Endothelial cell of coronary artery (primary cell): ENCODE measurements at places on chromosomes 13 and 19. TPM values are rescaled to one million over a fixed set of nuclear protein-coding genes. Genes with fewer than 3 reads are reported as not detected.

The RAB3A gene
- total RNA-seq, result 0.45 and 0.56 TPM in 2 replicates

The EID2B gene
- total RNA-seq, result 3.0 and 3.1 TPM in 2 replicates

The DHDH gene
- total RNA-seq, result 0.18 TPM in 1 of 2 replicates, not detected in the other

The KLHL1 gene
- total RNA-seq, result not detected in 2 replicates

The EPSTI1 gene
- total RNA-seq, result 0.81 and 1.7 TPM in 2 replicates

The CEACAM1 gene
- total RNA-seq, result 0.38 and 0.63 TPM in 2 replicates
